ENCODE measurements at places on chromosomes 3 and 15. TPM values are rescaled to one million over a fixed set of nuclear protein-coding genes. Genes with fewer than 3 reads are reported as not detected.

Gene CTXN2
- total RNA-seq: not detected

Gene OSTN
- 1.1 TPM for total RNA-seq

Gene CACNA2D3
- 6.9 TPM for total RNA-seq

Gene AHSG
- not detected for total RNA-seq

Gene OR5K2
- not detected for total RNA-seq

Gene AMT
- 12.4 TPM for total RNA-seq

Gene HIGD2B
- not detected for total RNA-seq

Gene PP2D1
- not detected for total RNA-seq

Gene IL5RA
- total RNA-seq: 0.49 TPM

Gene CACNA1D
- total RNA-seq: 13.0 TPM

Gene HERC2
- 84.9 TPM for total RNA-seq

Gene SEC61A1
- 124 TPM for total RNA-seq

Gene SPATA12
- total RNA-seq: not detected

Gene IQCF5
- not detected for total RNA-seq

Gene MUC4
- 0.31 TPM for total RNA-seq

Gene SMC4
- 21.4 TPM for total RNA-seq

Measured in sciatic nerve (tissue), 2 donors.